Left colon (tissue), 2 donors: ENCODE measurements at places on chromosomes 1 and 21. TPM values are rescaled to one million over a fixed set of nuclear protein-coding genes. Genes with fewer than 3 reads are reported as not detected.

Gene IGSF3
- total RNA-seq, result 27.5 TPM

Gene RPE65
- not detected for total RNA-seq

Gene PIK3CD
- total RNA-seq, result 5.4 TPM

Gene FAM72D
- 0.17 TPM for total RNA-seq

Gene UROD
- total RNA-seq, result 46.4 TPM

Gene KCNE2
- total RNA-seq, result not detected

Gene TMCO4
- total RNA-seq, result 28.9 TPM

Gene SDC3
- total RNA-seq, result 6.5 TPM

Gene STYXL2
- total RNA-seq, result not detected

Gene KCNT2
- total RNA-seq, result 0.79 TPM

Gene SHISAL2A
- 0.34 TPM for total RNA-seq

GRCh38 chr1:229941831-229942230, 125.2 kb upstream of the GALNT2 start:
- no peak for DNase-seq

GRCh38 chr1:156101880-156102279, 12.6 kb upstream of the LMNA start:
- DNase-seq, result no peak

DNA sequence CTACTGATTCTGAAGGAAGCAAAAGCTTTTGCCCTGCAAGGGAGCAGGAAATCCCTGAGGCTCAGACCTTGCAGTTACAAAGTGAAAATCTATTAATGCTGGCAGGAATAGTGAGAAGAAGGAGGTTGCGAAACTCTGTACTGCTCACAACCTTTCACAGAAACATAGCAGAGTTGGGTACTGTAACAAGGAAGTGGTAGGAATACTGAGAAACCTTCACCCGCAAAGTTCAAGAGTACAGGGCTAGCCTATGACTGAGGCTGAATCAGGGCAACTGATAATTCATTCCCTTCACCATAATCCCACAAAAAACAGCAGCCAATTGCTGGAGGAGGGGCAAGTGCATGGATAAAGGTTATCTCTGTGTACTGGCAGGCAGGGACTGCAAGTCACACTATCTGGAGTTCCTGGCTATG, 23.9 kb upstream of the KCTD3 start:
- no peak for DNase-seq

DNA sequence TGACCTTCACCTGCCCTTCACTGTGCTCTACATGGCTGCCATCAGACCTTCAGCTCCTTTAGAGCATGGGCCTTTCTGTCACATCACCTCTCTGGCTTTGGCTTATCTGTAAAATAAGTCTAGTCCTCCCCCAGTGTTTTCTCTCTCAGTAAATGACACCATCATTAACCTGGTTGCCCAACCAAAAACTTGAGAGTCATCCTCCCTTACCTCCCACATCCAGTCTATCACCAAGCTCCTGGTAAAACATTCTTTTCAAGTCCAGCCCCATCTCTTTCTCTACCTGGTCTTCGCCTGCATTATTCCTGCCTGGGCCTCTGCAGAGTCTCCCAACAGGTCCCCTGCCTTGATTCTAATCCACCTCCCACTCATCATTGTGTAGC, 13.1 kb downstream of the SLC26A9 start:
- no peak for DNase-seq

DNA sequence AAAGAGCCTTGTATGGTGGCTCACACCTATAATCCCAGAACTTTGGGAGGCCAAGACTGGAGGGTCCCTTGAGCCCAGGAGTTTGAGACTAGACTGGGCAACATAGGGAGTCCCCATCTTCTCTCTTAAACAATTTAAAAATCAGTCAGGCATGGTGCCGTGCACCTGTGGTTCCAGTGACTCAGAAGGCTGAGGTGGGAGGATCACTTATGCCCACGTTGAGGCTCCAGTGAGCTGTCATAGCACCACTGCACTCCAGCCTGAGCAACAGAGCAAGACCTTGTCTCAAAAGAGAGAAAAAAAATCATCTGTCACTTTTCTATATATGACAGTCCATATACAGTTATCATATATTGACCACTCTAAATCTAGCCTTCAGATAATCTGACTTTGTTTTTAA, 658.3 kb downstream of the LTN1 start:
- DNase-seq, result no peak

- DNase-seq, result no peak
Measured at GRCh38 chr1:56153276-56153675, 426.1 kb downstream of the PLPP3 start.

GRCh38 chr1:234842726-234843641, 233.0 kb upstream of the IRF2BP2 start:
- no peak for DNase-seq

GRCh38 chr1:236120721-236121153, 21.6 kb upstream of the GPR137B start:
- no peak for DNase-seq

DNA sequence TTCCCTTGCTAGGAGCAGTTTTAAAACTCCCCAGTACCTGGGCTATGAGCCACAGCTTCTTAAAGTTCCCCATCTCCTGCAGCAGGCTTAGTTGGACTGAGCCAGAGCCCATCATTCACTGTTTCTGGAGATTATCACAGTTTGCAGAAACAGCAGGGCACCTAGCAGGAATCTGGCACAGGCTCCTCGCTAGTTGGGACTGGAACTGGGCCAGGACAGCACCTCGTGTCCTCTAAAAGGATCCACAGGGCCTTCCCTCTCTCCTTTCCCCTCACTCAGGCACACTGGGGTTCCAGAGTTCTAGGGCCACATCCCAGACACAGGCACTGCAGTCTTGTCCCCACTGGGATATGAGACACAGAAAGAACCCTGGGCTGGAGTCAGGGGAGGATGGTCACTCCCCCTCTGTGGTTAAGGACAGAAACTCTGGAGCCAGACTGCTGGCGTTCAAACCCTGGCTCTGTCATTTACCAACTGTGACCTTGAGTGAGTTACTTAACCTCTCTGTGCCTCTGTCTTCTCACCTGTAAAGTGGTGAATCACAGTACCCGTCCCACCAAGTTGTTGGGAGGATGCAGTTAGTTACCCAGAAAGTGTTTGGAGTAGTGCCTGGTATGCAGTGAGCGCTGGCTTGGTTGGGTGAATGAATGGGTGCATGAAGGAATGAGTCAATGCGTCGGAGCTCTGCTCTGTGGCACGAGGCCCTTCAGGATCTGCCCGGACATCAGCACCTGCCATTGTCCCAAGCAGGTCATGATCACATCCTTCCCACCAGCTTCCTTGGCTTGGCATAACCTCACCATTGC, 18.8 kb upstream of the ECE1 start:
- peak; percentile 80 for DNase-seq

DNA sequence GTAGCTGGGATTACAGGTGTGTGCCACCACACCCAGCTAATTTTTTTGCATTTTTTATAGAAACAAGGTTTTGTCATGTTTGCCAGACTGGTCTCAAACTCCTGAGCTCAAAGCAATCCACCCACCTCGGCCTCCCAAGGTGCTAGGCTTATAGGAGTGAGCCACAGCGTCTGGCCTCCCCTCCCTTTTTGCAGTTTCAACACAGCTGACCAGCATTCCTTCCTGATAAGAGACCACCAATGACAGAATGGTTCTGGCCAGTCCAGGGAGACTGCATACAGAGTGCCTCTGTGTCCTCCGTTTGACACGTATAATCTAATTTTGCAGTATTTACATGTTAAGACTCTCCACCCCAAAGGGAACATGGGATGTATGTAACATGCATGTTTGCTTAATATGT, 46.4 kb upstream of the CACHD1 start:
- no peak for DNase-seq

DNA sequence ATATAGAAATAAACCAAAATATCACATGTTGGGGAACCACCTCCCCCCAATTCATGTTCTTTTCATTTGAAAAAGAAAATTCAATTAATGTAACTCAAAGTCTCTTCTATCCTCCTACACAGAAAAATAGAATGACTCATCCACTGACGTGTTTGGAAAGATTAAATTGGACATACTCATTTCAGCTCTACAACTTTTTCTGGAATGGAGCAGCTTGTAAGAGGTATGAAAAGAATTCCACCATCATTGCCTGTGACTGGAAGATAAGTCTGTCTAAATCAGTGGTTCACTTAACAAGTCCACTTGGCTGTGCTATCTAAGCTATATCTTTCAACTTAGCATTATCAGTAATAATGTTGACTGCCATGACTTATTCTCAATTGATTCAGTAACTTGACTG, 702.3 kb downstream of the BRINP3 start:
- no peak for DNase-seq

DNA sequence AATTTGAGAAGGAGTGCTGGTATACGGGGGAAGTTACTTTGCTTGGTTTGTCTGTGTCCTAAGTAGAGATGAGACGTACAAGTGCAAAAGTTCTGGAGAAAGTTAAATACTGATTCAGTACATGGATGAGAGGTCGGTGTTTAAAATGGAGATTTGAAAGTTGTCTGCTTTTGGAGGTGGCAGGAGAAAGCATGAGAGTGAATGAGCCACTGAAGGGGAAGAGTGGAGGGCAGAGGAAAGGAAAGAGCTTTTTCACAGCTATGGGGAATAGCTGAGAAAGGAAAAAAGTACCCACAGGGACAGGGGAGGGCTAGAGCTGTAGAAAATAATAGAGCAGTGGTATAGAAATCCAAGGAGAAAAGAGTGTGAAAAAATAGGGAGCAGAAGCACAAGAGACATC, 18.1 kb upstream of the CGN start:
- DNase-seq, result no peak

- DNase-seq, result peak; percentile 50
Measured at GRCh38 chr1:169106921-169107602, 572 bp downstream of the ATP1B1 start.

- no peak for DNase-seq
Measured at GRCh38 chr1:97758541-97759057, 162.2 kb downstream of the DPYD start.

DNA sequence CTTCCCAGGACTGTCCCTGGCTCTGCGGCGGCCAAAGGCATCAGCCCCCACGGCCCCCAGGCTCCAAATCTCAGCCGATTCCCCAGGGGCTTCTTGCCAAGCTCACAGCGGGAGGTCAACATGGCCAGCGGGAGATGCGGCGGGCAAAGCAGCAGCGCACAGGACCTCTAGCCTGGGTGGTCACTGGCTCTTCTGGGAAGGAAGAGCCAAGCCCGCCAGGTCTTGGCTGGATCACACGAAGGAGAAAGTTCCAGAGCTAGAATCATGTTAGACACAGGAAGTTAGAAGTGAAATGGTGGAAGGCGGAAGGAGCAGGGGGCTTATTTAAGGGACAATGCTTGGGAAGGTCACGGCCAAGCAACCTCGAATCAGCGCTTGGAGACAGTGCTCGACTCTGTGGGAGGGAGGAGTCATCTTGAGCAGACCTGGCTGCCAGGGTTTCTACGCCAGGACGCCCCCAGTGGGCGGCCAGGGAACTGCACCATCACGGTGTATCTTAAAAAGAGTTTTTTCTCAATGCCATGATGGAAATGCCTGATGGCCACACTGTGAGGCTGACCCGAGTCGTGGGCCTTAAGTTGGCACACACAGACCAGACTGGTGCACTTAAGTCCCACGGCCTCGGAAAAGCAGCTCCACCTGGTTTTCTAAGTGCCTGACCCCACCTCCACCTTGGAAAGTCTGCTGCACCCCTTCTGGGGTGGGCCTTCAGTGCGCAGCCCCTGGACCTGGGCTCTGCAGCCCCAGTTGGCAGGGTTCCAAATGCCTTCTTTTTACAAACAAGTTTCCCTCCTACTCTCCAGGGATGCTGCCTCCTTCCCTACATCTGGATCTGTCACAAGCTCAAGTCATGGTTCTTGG, 29.3 kb downstream of the SLC66A1 start:
- DNase-seq, result peak; percentile 64

DNA sequence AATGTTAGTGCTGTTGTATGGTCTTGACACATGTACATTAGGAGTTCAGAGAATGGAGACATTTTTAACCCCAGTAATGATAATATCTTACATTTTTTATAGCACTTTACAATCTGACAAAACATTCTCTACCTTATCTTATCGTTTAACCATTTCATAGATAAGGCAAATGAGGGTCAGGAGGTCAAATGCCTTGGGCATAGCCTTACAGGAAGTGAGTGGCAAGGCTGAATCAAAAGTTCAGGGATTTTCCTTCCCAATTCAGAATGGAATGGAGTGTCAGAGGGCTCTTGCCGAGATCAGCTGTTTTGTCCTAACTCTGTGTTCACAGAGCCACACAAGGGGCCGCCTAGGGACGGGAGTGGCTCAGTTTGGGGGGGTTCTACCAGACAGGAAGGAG, 57.6 kb upstream of the AK4 start:
- no peak for DNase-seq

DNA sequence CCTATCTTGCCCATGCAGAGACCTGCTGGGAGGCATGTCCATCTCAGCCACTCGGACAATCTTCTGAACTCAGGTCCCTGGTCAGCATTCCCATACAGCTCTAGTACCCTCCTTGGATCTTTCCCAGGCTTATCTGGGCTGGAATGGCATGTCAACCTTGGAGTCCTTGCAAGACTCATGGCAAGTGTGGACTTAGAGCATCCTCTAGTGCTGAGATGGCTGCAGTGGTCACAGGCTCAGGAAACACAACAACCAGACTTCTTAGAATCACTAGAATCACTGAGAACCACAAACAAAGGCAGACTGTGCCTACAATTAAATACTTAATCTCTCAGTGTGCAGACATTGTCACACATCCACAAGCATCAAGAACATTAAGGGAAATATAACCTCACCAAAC, 73.1 kb upstream of the TSHB start:
- no peak for DNase-seq

GRCh38 chr21:44897326-44898010, 23.2 kb downstream of the ITGB2 start:
- DNase-seq, result peak; percentile 74

DNA sequence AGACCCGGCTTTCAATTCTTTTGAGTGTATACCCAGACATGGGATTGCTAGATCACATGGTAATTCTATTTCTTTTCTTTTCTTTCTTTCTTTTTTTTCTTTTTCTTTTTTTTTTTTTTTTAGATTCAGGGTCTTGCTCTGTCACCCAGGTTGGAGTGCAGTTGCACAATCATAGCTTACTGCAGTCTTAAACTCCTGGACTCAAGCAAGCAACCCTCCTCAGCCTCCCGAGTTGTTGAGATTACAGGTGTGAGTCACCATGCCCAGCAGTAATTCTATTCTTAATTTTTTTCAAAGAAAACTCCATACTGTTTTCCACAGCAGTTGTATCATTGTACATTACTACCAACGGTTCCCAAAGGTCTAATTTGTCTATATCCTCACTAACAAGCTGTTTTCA, 13.5 kb upstream of the RNF186 start:
- no peak for DNase-seq

- DNase-seq, result no peak
Measured at GRCh38 chr1:61315011-61315410, 232.7 kb downstream of the NFIA start.

DNA sequence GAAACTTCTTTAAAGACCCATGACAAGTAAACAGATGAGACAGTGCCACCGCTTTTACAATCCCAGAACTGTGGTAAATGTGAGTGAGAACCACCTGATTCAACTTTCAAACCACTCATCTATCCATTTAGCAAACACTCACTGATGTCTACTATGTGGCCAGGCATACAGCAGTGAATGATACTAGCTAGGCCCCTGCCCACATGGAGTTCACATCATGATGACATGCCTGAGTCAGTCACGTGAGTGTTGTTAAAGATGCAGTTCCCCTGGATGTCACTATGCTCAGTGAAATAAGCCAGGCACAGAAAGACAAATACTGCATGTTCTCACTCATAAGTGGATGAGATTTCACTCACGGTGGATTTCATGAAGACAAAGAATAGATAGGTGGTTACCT, 28.4 kb downstream of the STX6 start:
- no peak for DNase-seq

- no peak for DNase-seq
Measured at GRCh38 chr1:161943737-161944136, 79.9 kb downstream of the OLFML2B start.
